MV-4-11 (cell line): ENCODE measurements at places on chromosomes 5 and 9.

DNA sequence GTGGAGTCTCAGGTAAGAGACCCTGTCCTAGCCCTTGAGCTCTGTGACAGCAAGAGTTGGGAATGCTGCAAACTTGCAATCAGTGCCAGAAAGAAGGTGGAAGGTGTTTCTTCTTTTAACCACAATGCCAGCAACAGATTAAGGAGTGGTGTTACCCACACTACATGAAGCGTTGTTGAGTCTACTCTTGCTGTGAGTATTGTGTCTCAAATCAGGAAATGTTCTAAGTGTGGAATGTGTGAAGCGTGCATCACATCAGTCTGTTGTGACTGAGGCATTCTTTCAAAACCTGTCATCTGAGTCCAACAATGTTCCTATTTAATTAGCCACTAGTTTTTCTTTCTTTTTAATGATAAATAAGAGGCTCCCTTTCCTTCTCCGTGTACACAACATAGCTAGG, 2.9 kb upstream of the LURAP1L start:
- no peak for DNase-seq

- DNase-seq = peak; percentile 86
These were observed 3.2 kb downstream of the ZNF366 start for GRCh38 chr5:72503888-72504491.

- DNase-seq = no peak
These were observed 614.7 kb downstream of the PRELID2 start for GRCh38 chr5:145220481-145220880.

- DNase-seq = no peak
These were observed 218.7 kb downstream of the IRX2 start for GRCh38 chr5:2532809-2533208.

GRCh38 chr9:15137089-15137488, 169.9 kb downstream of the TTC39B start:
- DNase-seq = no peak
